ENCODE measurements at places on chromosomes 2 and 18. TPM values are rescaled to one million over a fixed set of nuclear protein-coding genes. Genes with fewer than 3 reads are reported as not detected.

The HMSD gene
- 0.49 TPM for total RNA-seq

The ABHD1 gene
- 0.89 TPM for total RNA-seq

The SLC4A5 gene
- total RNA-seq, result under 0.01 TPM

The RUFY4 gene
- not detected for total RNA-seq

The CDKL4 gene
- total RNA-seq, result not detected

Data from mesangial cell (primary cell).